ENCODE measurements at places on chromosomes 12 and 14. TPM values are rescaled to one million over a fixed set of nuclear protein-coding genes. Genes with fewer than 3 reads are reported as not detected.

GRCh38 chr12:47741340-47741703 lies 16.0 kb upstream of the ENDOU start:
- no peak overlapping the region for H3K4me3 ChIP-seq
- no peaks in the 10 kb centered on the region for H3K27me3 ChIP-seq
- DNase-seq = no peak
- H3K4me1 ChIP-seq = no peaks in the 10 kb centered on the region
- H3K27ac ChIP-seq = no peak overlapping the region

Gene USP44
- 0.10 TPM for total RNA-seq

Gene INHBC
- total RNA-seq = not detected

Gene C12orf54
- total RNA-seq = not detected

Gene B3GNT4
- total RNA-seq = 1.8 TPM

GRCh38 chr14:23401291-23401690 lies 6.8 kb downstream of the MYH6 start:
- H3K36me3 ChIP-seq = no peaks in the 10 kb centered on the region
- no peaks in the 10 kb centered on the region for H3K27me3 ChIP-seq
- no peaks in the 10 kb centered on the region for H3K4me1 ChIP-seq
- no peak for DNase-seq

GRCh38 chr14:71804992-71805391 lies 127.2 kb upstream of the RGS6 start:
- no peak for DNase-seq
- no peaks in the 10 kb centered on the region for H3K36me3 ChIP-seq
- no peak overlapping the region for H3K27ac ChIP-seq
- H3K4me3 ChIP-seq = no peak overlapping the region

Gene SERPINA10
- total RNA-seq = 0.03 TPM

DNA sequence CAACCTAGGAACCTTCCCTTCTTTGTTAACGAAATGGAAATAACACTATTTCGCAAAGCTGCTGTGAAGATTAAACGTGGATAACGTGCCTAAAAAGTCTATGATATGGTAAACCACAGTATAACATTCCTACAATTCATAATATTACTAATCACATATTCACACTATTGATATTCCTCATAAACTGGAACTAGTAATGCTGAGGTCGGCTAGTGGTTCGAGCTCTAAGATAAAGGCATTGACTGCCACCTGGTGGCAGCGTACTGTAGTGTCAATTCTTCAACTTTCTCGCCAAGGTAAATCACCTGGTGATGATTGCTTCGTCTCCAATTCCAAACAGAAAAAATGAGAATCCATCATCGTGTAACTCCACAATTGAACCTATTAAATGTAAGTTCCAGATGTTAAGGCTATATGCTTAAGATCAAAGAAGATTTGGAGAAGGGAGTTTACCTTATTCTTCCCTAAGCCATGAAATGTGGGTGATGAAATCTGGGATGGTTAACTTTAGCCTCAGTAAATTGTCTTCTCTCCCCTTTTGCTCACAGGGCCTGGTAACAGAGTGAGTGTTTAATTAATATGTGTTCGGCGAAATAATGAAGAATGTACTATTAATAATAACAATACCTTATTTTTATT lies 197.5 kb upstream of the TMEM132C start:
- DNase-seq = peak; percentile 32
- H3K27ac ChIP-seq = no peak overlapping the region
- no peaks in the 10 kb centered on the region for H3K27me3 ChIP-seq
- no peak overlapping the region for H3K4me3 ChIP-seq

Gene OR2AP1
- total RNA-seq = not detected

Gene VIPAS39
- total RNA-seq = 12.4 TPM

Gene ITGB7
- 0.98 TPM for total RNA-seq

GRCh38 chr14:67464377-67464776 lies 24.1 kb downstream of the TMEM229B start:
- H3K36me3 ChIP-seq = no peaks in the 10 kb centered on the region
- H3K4me3 ChIP-seq = no peak overlapping the region
- H3K4me1 ChIP-seq = no peaks in the 10 kb centered on the region
- no peak for DNase-seq
- H3K27me3 ChIP-seq = 0 out of 2 replicates have a peak, but pooled peaks cover 1% of the 10 kb centered on the region

DNA sequence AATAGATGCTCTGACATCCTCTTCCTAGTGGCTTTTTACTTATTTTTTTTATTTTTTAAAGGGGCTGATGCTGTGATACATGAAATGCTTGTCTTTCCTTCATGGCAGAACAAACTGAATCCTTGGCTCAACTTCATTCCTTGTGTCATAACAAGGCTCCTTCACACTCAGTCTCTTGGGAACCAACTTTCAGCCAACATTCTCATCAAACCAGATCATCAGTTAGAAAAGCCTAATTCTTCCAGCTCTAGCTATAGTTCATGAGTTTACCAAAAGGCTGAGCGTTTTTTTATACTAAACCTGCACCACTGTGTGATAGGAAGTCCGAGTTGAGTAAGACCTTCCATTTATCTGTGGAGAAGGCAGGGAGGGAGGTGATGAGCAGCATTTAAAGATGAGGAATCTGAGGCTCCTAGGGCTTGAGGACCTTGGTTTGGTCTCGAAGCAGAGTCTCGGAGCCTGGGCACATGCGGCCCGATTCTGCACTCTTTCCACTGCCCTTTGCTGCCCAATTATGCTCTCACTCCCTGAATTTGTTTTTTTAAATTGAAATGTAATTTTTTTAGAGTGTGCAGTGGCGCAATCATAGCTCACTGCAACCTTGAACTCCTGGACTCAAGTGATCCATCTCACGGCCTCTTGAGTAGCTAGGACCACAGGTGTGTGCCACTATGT lies 8.2 kb downstream of the GPRC5D start:
- H3K27ac ChIP-seq = no peak overlapping the region
- no peaks in the 10 kb centered on the region for H3K36me3 ChIP-seq
- peaks cover 4% of the 10 kb centered on the region for H3K4me1 ChIP-seq
- no peak for DNase-seq

Gene SERPINA5
- total RNA-seq = 0.49 TPM

DNA sequence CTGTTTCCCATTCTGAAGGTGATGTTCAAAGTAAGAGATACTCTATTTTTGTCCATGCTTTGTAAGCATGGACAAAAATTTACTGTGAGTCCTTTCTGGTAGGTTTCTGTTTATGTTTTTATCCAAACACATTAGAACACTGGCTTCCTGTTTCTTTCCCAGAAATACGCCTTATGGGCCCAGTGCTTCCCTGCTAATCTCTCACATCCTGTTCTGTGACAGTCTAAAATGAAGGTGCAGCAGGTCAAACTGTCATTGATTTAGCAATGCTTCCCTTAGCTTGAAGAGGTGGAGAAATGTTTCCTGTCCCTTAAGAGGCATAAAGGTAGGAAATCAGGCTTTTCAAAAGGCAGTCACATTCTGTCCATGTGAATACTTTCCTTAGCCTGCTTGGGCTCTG lies 305.6 kb downstream of the RPS29 start:
- no peak overlapping the region for H3K27ac ChIP-seq
- H3K4me1 ChIP-seq = no peaks in the 10 kb centered on the region
- H3K36me3 ChIP-seq = no peaks in the 10 kb centered on the region

DNA sequence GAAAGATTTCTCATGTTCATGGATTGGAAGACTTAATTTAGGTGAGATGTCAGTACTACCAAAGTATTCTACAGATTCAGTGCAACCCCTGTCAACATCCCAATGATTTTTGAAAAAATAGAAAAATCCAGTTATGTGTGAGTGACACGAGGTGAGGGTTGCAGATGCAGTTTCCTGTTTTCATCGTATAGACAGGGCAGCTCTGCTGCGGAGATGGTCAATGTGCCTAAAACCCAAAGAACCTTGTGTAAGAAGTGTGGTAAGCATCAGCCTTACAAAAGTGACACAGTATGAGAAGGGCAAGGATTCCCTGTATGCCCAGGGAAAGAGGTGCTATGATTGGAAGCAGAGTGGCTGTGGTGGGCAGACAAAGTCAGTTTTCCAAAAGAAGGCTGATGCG lies 94.4 kb downstream of the SCAF11 start:
- no peaks in the 10 kb centered on the region for H3K4me1 ChIP-seq
- no peak overlapping the region for H3K4me3 ChIP-seq
- no peak for DNase-seq

- no peak overlapping the region for H3K27ac ChIP-seq
- H3K4me1 ChIP-seq = no peaks in the 10 kb centered on the region
- no peak for DNase-seq
- H3K4me3 ChIP-seq = no peak overlapping the region
- no peaks in the 10 kb centered on the region for H3K36me3 ChIP-seq
Observed at GRCh38 chr14:32192712-32193373, 9.0 kb upstream of the RNU6-7 start.

- no peaks in the 10 kb centered on the region for H3K36me3 ChIP-seq
- DNase-seq = no peak
- no peaks in the 10 kb centered on the region for H3K27me3 ChIP-seq
- H3K27ac ChIP-seq = no peak overlapping the region
- H3K4me1 ChIP-seq = no peaks in the 10 kb centered on the region
- H3K4me3 ChIP-seq = no peak overlapping the region
Observed at GRCh38 chr12:59151243-59151642, 230.9 kb upstream of the LRIG3 start.

DNA sequence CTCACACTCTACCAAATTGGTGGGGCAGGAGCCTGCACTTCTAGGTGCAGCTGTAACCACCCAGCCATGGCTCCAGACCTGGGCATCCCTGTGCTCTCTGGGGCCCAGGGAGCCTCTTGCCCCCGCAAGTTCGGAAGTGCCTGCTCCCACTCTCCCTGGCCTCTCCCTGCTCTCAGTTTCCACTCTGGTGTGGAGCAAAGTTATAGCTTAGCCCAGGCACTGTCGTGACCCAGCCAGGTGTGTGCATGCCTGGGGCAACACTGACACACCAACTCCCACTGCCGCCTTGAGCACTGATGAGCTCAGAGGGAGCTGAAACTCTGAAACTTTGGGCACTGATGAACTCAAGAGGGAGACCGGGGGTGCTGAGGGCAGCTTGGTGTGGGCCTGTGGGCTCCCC lies 8.7 kb upstream of the FBXO33 start:
- no peak overlapping the region for H3K27ac ChIP-seq
- H3K4me1 ChIP-seq = no peaks in the 10 kb centered on the region
- H3K36me3 ChIP-seq = no peaks in the 10 kb centered on the region
- no peak for DNase-seq

DNA sequence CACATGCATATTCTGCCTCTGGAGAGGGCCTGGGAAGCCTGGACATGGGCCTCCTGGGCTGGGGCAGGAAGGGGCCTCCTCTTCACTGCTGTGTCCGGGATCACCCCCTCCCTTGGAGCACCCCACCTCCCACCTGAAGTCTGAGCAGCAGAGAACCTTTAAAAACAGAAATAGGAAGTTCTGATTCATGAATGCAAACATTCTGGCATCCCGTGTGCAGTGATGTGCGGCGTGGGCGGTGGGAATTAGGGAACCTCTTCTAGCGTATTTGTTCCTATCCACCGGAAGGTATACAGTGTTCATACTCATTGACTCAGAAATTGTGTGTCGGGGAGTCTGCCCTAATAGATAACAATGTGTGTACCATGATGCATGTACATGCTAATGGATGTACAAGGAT lies 46.2 kb downstream of the C14orf132 start:
- H3K27ac ChIP-seq = no peak overlapping the region
- no peaks in the 10 kb centered on the region for H3K36me3 ChIP-seq
- H3K27me3 ChIP-seq = no peaks in the 10 kb centered on the region
- H3K4me1 ChIP-seq = peaks cover 3% of the 10 kb centered on the region

- DNase-seq = no peak
- H3K36me3 ChIP-seq = no peaks in the 10 kb centered on the region
Observed at GRCh38 chr12:106301611-106302321, 767 bp upstream of the TCP11L2 start.

Gene SERPINA9
- not detected for total RNA-seq

DNA sequence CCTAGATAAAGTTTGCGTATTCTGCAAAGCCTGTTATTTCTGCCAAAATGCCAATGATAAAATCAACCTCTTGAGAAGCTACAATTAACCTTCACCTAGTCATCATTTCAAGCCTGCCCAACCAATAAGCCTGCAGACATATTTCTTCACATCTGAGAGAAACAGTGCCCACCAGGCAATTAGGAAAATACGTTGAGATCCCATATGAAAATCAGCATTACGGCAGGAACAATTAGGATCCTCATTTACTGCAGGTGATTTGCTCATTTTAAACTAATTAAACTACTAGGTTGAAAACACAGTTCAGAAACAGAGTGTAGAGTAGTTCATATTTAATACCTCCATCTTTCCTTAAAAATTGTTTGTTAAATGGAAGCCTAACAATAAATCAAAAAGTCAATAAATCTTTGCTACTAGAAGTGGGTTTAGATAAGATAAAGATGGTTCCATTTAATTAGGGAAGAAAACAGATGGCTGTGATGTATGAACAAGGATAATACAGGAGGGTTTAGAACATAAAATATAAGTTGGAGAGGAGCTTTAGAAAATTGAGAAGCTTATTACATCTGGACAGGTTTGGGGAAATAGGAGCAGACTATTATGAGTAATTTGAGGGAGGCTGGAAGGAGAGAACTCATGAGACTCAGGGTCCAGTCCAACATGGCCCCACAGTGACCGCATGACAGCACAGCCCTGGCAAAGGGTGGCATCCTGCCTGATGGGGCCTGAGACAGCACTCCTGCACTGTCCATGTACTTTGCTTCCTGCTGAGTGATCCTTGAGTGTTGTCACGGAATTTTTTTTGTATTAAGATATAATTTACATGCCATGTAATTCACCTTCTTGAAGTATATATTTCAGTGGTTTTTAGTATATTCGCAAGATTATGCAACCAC lies 26.9 kb upstream of the PYGL start:
- no peak for DNase-seq
- no peaks in the 10 kb centered on the region for H3K36me3 ChIP-seq
- H3K4me1 ChIP-seq = no peaks in the 10 kb centered on the region
- H3K27me3 ChIP-seq = no peaks in the 10 kb centered on the region
- no peak overlapping the region for H3K27ac ChIP-seq
- H3K4me3 ChIP-seq = no peak overlapping the region

Gene SYT10
- total RNA-seq = not detected

GRCh38 chr14:90535556-90536090 lies 138.8 kb downstream of the CALM1 start:
- H3K36me3 ChIP-seq = no peaks in the 10 kb centered on the region
- H3K4me1 ChIP-seq = no peaks in the 10 kb centered on the region
- no peaks in the 10 kb centered on the region for H3K27me3 ChIP-seq

DNA sequence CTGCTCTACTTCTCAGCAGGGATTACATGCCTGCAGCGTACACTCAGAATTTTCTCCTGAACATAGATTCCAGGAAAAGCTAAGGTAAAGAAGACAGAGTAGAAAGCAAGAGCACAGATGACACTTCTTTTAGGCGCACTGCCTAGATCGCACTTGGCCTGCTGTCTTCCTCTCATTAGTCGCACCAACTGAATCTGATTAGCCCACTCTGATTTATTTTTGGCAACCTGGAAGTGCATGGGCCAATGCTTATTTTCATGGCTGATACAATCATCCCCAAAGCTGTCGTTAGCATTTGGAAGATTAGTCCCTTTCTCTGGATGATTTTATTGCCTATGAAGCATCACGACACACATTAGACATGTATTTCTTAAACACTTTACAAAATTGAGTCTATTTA lies 152.5 kb downstream of the PTPRO start:
- no peaks in the 10 kb centered on the region for H3K27me3 ChIP-seq
- no peaks in the 10 kb centered on the region for H3K4me1 ChIP-seq
- H3K4me3 ChIP-seq = no peak overlapping the region
- H3K27ac ChIP-seq = no peak overlapping the region

- H3K4me3 ChIP-seq = no peak overlapping the region
- DNase-seq = no peak
- no peaks in the 10 kb centered on the region for H3K4me1 ChIP-seq
- no peaks in the 10 kb centered on the region for H3K27me3 ChIP-seq
- H3K27ac ChIP-seq = no peak overlapping the region
- H3K36me3 ChIP-seq = no peaks in the 10 kb centered on the region
Observed at GRCh38 chr14:87960013-87960787, 32.8 kb downstream of the GALC start.

GRCh38 chr14:91377700-91378652 lies 39.6 kb downstream of the CCDC88C start:
- H3K36me3 ChIP-seq = no peaks in the 10 kb centered on the region
- no peaks in the 10 kb centered on the region for H3K27me3 ChIP-seq
- H3K4me3 ChIP-seq = no peak overlapping the region
- no peak overlapping the region for H3K27ac ChIP-seq
- DNase-seq = no peak
- H3K4me1 ChIP-seq = peaks cover 33% of the 10 kb centered on the region
